Activated naive CD8-positive, alpha-beta T cell treated with anti-CD3 and anti-CD28 coated beads, Interleukin-2, amount 50 U/mL, for 24 hours (primary cell): ENCODE measurements at places on chromosomes 7 and 10.
A peak's percentile ranks its signal among the peaks of the same experiment; 100 is the strongest.

- no peaks in the 10 kb centered on the region for H3K36me3 ChIP-seq
- no peak overlapping the region for H3K4me3 ChIP-seq
- H3K27ac ChIP-seq: peak overlapping the region; percentile 87
- no peaks in the 10 kb centered on the region for H3K27me3 ChIP-seq
- no peak for DNase-seq
These were observed 29.8 kb upstream of the GNA12 start for GRCh38 chr7:2873686-2874551.

DNA sequence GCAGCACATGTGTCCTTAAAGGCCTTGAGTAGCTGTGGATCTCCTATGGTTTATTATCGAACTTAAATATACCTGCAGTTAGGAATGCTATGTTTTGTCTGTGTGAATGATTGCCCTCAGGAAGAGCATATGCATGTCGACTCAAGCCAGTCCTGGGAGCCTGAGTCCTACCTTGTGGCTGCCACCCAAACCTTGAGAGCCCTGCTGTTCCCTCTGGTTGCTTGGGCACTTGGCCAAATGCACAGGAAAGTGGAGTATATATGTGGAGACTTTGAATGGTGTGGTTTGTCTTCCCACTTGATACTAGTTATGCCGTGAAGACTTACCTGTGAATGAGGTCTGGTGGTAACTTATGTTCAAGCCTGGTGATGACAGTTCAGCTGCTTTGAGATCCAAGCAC lies 409.8 kb downstream of the LRMDA start:
- H3K4me1 ChIP-seq: no peaks in the 10 kb centered on the region
- DNase-seq: no peak
- H3K36me3 ChIP-seq: no peaks in the 10 kb centered on the region
- H3K27me3 ChIP-seq: peaks cover 2% of the 10 kb centered on the region

DNA sequence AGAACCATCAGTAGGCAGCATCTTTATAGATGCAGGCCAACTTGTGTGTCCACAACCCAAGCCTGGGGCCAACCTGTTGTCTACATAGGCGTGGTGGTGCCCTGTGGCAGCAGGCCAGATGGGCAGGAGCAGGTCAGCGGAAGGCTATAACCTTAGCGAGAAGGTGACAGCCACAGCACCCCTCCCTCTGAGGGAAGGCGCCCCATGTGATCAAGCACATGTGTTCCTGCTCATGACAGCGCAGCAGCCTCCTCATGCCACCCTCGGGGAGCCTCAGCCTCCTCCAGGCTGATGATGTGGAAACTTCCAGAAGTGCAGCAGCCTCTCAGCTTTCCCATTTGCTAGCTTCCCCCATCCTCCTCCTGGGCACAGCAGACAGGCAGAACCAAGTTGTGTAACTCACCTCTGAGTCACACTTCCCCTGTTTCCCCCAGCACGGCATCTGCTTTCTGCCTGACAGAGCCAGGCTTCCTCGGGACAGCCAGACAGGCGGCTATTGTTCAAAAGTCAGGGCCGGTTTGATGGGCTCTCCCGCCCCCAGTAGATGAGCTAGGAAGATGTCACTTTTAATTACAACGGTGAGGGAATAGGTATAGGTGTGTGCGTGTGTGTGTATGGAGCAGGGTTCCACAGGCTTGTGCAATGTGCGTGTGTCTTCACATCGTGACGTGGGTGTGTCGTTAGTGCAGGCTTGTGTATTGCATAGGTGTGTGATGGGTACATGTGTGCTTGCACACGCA lies 312.0 kb upstream of the ZMIZ1 start:
- H3K36me3 ChIP-seq: no peaks in the 10 kb centered on the region
- H3K4me1 ChIP-seq: peaks cover 12% of the 10 kb centered on the region
- no peak overlapping the region for H3K4me3 ChIP-seq
- peak; percentile 41 for DNase-seq

DNA sequence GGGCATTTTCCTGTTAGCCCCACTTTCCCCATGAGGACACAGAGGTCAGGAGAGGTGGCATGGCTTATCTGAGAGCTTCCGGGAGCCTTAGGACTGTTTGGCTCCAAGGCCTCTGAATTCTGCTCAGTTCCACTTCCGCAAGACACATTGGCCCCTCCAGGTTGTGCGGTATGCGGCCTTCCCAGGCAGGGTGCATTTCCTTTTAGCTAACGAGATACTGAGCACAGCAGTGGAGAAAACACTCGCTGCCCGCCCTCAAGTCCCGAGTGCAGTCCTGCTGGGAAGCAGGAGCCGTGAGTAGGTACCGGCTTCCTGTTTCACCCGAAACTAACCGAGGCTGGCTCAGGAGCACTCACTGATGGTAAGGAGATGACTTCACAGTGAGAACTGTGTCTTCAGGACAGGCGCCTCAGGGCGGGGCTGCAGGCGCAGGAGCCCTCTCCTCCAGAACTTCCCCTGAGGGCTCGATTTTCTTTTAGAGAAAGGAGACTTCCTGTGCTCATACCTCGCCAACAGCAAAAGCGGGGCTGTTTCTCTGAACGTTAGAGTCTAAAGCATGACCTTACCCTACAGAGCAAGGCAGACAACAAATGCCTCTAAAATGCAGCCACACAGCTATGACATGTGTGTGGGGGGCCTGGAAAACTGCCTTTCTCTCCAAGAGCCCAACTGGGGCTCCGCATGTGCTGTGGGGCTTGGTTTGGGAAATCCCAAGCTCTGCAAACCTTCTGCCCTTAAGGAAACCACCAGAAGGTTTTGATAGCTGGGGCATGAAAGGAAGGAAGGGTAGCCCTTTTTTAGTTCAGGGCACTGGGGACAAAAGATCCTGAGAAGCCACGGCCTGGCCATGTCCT lies 25.9 kb downstream of the RGS10 start:
- peak overlapping the region; percentile 48 for H3K4me3 ChIP-seq
- peak; percentile 70 for DNase-seq
- peaks cover 81% of the 10 kb centered on the region for H3K4me1 ChIP-seq

DNA sequence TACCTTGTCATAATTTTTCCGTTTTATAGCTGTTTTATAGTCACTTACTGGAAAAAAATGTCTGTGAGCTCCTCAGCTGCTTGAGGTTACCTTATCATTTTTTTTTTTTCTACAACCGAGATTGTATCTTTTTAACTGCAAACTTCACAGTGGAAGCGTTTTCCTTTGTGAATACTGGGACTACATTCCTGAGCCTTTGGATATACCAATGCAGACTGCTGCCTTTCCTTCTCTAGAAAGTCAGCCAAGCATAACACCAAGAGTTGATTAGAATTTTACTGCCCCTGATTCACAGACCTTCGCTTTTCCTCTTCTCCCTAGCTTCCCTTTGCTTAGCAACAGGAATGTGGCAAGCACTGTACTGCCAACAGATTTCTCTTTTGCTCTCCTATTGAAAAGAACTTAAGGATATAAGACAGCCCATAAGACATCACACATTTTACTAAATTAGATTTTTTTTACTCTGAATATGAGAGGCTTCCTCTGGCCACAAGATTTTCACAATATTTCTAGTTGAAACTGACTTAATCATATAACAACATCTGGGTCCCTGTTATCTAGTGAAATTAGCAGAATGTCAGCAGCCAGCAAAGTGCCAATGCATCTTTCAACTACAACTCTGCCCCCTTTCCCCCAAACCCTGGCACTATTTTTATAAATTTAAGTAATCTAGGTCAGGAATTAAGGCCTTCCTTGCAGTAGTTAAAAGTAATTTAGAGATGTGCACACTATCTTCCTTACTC lies 170.6 kb downstream of the PRKG1 start:
- DNase-seq: no peak
- no peaks in the 10 kb centered on the region for H3K4me1 ChIP-seq
- H3K27ac ChIP-seq: no peak overlapping the region
- H3K36me3 ChIP-seq: no peaks in the 10 kb centered on the region

DNA sequence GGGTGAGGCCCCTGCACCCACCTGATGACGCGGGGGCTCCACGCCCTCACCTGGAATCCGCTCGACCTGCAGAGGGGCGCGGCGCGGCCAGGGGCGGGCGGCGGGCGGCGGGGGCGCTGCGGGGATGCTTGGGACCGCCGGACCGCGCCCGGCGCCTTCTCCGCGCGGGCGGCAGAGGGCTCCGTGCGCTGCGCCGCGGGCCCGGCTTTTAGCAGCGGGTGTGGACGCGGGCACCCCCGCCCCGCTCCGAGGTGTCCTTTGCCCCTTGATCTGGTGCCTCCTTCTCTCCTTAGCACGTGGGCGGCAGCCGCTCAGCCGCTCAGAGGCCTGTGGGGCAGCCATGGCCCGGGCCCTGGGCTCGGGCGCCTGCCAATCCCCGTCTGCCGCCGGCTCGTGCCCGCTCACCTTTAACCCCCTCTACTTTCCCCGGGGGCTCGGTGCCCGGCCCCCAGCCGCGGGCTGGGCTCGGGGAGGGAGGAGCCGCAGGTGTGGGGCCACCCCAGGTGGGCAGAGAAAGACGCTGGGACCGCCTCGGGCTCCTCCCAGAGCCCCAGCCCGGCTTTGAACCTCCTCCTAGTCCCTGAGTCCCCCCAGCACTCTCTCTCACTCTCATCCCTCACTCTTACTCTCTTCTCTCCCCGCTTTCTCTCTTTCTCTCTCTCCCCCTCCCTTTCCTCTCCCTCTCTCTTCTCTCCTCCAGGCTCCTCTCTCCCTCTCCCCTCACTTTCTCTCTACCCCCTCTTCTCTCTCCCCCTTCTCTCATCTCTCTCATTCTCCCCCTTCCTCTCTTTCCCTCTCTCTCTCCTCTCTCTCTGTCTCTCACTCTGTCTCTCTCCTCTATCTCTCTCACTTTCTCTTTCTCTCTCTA lies 19.7 kb upstream of the VPS37D start:
- peaks cover 65% of the 10 kb centered on the region for H3K27me3 ChIP-seq
- DNase-seq: peak; percentile 32
- no peaks in the 10 kb centered on the region for H3K36me3 ChIP-seq
- H3K4me1 ChIP-seq: peaks cover 12% of the 10 kb centered on the region
- H3K4me3 ChIP-seq: peak overlapping the region; percentile 24

DNA sequence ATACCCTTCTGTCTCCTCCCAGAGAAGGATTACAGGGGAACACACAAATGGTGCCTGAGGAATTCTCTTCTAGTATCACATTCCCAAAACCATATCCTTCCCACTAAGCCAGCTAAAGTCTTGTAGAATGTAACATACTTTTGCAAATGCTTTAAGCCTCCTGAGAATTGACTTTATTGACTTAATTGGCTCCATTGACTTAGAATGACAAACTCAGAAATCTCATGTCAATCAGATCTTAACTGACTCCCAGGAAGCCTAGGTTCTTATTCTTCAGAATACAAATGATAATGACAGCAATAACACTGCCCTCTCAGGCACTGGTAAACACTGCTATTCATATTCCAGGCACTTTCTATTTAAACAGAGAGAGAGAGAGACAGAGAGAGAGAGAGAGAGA lies 356.9 kb upstream of the PRKCQ start:
- no peak overlapping the region for H3K4me3 ChIP-seq
- H3K36me3 ChIP-seq: no peaks in the 10 kb centered on the region
- peaks cover 15% of the 10 kb centered on the region for H3K27me3 ChIP-seq
- DNase-seq: no peak

- H3K36me3 ChIP-seq: no peaks in the 10 kb centered on the region
- peaks cover 2% of the 10 kb centered on the region for H3K4me1 ChIP-seq
- H3K27ac ChIP-seq: no peak overlapping the region
- DNase-seq: no peak
- H3K27me3 ChIP-seq: peaks cover 6% of the 10 kb centered on the region
- no peak overlapping the region for H3K4me3 ChIP-seq
These were observed 326.3 kb downstream of the CCSER2 start for GRCh38 chr10:84654671-84655070.

DNA sequence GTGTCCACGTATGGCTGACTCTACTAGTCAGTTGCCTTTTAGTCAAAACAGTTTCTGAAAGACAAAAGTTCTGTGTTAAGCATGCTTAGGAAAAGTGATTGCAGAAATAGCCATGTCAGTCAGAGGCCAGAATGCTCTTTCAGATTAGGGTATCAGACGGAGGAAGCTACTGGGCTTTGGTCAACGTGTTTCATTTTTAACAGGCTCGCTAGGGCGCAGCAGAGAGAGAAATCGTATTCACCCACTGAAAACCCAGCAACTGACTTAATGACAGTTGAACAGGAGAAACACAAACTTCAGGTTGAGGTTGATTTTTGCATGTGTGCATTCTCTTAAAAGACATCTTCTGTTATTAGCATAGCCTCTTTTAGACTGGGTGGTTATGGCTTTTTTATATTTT lies 322.6 kb upstream of the KIAA1217 start:
- peaks cover 2% of the 10 kb centered on the region for H3K27me3 ChIP-seq
- no peak overlapping the region for H3K4me3 ChIP-seq
- DNase-seq: no peak
- no peaks in the 10 kb centered on the region for H3K36me3 ChIP-seq
- no peak overlapping the region for H3K27ac ChIP-seq
